ENCODE measurements at places on chromosomes 11 and 22.

DNA sequence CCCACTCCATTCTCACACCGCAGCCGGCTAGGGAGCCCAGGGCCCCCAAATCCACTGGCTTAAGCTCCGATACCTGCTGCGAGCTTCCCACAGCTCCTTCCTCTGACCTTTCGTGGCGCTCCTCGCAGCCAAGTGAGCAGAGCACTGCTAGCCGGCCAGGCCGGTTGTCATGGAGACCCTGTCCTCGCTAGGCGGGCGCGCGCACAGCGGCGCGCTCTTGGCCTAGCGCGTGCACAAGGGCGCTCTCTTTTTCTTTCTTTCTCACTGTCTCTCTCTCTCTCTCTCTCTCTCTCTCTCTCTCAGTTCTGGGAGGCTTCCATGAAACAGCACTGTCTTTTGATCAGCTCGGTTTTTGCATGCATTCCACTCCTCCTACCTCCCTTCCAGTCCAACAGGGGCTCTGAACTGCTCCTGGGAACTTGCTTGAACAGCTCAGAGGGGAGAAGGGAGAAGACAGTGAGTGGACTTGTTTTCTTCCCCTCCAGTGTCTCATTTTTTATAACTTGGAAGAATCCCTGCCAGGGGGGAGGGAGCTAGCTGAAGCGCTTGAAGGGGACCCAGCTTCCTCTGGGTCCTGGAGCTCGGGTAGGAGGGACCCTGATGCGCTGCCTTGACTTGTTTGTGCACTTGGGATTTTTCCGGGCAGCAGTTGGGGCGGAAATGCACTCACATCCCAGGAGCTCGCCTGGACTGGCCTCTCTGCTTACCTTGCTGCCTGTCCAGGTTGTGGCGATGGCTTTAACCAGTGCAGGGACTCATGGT, 100.3 kb upstream of the AKIP1 start:
- no peak for DNase-seq

DNA sequence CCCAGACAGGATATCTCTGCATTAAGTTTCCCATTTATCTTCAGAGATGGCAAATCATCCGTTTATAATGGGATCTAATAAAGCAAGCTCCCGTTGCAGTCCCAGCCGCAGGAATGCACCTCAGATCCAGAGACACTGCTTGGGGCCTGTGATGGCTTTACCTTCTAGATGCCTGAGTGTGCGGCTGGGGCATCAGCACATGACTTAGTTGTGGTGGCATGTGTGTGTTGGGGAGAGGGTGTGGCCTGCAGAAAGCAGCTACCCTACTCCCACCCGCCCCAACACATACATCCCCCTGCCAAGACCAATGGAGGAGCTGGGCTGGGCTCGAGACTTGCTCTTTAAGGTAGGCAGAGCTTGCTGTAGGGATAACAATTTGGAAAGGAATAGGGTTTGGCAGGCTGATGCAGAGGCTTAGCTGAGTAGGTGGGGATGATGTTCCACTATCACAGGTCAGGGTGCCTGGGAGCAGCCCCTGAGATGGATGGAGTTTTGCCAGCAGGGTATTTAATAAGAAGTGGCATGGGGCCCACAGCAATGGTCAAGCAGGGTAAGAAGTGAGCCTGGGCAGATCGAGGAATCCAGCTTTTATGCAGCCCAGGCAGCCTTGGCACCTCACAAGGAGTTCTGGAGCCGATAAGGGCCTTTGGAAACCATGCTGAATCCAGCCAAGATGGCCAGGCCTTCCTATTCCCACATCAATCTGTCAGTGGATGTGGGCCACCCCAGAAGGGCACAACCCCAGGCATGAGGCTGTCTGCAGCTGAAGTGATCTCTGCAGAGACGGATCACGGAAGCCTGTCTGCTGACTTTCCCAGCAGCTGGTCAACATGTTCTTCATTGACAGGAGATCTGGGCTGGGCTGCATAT, 601.3 kb downstream of the BUD13 start:
- no peak for DNase-seq

- no peak for DNase-seq
Observed at GRCh38 chr22:17943533-17944249, 80.7 kb downstream of the MICAL3 start.

DNA sequence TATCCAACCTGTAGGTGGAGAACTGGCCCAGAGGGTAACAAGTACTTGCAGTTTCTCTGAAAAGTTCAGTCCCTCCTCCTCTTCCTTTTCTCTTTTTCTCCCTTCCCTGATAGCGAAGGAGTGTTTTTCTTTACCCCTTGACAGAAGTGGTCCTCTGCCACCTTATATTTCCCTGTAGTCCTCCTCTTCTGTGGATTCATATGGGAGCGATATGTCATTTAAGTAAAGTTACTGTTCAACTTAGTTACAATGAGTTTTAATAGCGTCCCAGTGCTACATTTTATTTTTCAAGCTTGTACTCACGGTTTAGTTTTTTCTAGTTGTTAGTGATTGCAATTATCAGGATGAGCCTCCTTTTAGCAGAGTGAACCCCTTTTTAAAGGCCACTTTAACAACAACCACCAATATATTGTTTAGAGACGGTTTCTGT, 1.4 kb downstream of the PCF11 start:
- no peak for DNase-seq

- DNase-seq = no peak
Observed at GRCh38 chr22:29328566-29329500, 13.3 kb upstream of the RASL10A start.

Data from activated CD8-positive, alpha-beta memory T cell treated with anti-CD3 and anti-CD28 coated beads for 1 hour (primary cell).